B cell (primary cell): ENCODE measurements at places on chromosomes 5 and 9.

GRCh38 chr5:161212123-161212712 is 334.3 kb downstream of the GABRB2 start:
- DNase-seq: no peak

GRCh38 chr9:134531220-134531970 is 110.2 kb upstream of the COL5A1 start:
- no peak for DNase-seq

- DNase-seq: no peak
Measured at GRCh38 chr9:103731541-103731940, 362.6 kb upstream of the SMC2 start.

DNA sequence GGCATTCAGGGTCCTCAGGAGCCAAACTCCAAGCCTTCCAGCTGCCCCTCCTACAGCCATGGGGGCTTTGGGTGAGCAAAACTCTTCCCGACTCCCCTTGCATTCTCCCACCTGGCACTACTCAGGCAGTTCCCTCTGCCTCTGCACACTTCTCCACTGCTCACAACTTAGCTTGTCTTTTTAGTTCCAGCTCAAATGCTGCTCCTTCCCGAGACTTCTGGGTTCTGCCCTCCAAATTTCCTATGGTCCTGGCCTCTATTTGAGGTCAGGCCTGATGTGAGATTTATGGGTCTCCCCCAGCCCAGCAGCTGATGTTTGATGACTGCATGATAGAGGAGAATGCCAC is 5.7 kb upstream of the SLC25A48 start:
- DNase-seq: no peak

DNA sequence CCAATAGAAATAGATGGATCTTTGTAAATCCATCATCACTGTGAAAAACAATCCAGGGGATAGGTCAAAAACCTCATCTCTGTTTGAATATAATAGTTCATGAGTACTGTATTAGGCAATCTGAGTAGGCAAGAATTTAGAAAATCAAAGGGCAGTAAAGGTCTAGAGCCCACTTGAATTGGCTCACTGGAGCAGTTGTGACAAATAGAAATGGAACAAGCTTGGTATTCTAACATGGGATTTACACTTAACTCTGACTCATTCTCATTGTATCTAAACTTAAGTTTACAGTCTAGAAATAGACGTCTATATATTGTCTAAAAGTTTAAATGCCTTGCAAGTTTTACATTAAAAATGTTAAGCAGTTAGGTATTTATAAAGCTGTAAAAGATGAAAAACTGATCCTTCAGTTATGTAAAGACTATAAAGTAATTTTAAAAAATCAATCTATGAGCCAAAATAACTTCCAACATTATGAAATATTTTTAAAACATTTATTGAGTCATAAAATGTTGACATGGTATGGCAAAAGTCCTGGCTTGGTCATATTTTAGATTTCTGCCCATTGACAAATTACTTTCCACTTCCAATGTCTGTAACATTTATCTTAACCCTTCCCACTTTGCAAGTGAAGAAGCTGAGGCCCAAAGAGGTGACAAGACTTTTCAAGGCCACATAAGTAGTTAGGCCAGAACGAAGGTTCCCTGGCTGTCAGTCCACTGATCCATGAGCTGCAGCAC is 203.7 kb upstream of the NREP start:
- DNase-seq: no peak

GRCh38 chr9:96116275-96117064 is 185.5 kb downstream of the HSD17B3 start:
- no peak for DNase-seq

- no peak for DNase-seq
Measured at GRCh38 chr9:86135371-86135770, 36.0 kb upstream of the GOLM1 start.

DNA sequence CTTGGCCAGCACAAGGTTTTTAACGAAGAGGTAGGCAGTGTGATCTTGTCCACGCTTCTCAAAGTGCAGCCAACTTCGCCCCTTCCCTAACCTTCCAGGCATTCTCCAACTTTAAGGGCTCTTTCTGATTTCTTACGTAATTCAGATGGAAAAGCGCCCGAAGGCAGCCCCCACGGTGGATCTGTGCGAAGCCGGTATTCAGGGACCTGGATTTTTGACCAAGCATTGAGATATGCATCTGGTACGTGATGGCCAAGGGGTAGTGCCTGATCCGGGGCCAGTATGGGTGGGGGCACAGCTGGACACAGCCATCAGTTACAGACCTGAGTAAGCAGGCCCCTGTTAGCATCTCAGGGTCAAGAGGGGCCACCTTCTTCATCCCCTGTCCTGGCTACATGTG is 80.0 kb downstream of the AMBP start:
- DNase-seq: no peak
